ENCODE measurements at places on chromosomes 1 and 21.

- no peak for DNase-seq
Observed at GRCh38 chr1:111116496-111116895, 23.4 kb downstream of the DRAM2 start.

GRCh38 chr1:174198202-174198601 lies 38.9 kb downstream of the RABGAP1L start:
- no peak for DNase-seq

DNA sequence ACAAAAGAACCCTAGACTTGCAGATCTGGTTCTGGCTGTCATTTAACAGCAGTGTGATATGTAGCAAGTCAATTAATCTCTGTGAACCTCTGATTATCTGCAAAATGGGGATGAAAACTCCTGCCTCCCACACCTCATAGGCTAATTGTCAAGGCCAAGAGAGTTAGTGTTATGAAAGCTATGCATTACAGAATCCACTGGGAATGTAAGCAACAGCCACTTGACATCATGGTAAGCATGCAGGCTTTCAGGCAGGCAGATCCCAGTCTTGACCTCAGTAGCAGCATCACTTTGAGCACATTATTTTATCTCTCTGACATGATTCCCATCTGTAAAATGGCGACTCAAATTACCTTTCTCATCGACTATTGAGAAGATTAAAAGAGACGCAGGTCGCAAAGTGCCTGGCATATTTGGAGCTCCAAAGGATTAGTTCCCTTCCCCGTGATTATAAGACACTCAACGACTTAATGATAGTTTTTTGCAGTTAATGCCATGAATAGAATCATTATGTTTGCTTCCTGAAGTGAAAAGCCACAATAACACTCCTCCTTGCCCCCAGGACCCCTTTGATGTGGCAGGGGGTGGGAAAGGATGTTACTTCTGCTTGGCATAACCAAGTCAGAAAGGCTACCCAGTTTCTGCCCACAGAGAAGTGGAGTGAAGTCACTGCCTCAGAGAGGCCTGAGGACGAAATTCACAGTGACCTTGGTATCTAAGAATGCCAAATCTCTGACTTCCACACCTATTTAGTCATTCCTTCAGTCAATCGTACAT lies 273.0 kb upstream of the NFIA start:
- no peak for DNase-seq

DNA sequence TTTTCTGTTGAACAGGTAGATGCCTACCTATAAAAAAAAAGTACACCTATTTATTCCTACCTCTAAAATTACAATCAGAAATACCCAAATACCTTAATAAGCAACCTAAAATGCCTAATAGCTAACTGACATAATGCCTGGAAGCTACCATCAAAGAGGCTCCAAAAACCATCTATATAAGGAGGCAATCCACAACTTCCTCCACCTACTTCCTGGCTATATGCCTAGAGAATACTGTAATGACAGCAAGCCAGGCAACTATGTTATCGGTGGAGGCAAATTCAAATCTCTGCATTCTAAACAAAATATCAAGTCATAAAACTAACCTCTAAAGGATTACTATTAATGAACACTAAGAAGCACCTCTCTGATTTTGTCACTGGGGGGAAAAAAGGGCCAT lies 10.1 kb downstream of the ZNF644 start:
- no peak for DNase-seq

GRCh38 chr1:87449348-87449963 lies 120.8 kb downstream of the LMO4 start:
- DNase-seq: no peak

DNA sequence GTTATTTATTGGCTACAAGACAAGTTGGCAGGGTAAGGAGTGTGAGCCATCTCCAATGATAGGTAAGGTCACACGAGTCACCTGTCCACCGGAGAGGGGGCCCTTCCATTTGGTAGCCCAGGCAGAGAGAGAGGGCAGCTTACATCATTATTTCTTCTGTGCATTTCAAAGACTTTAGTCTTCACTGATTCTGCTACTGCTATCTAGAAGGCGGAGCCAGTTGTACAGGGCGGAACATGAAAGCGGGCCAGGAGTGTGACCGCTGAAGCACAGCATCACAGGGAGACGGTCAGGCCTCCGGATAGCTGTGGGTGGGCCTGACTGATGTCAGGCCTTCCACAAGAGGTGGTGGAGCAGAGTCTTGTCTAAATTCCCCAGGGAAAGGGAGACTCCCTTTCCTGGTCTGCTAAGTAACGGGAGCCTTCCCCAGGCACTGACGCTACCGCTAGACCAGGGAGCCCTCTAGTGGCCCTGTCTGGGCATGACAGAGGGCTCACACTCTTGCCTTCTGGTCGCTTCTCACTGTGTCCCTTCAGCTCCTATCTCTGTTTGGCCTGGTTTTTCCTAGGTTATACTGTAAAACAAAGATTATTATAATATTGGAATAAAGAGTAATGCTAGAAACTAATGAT lies 36.7 kb downstream of the ZNF695 start:
- peak; percentile 50 for DNase-seq

DNA sequence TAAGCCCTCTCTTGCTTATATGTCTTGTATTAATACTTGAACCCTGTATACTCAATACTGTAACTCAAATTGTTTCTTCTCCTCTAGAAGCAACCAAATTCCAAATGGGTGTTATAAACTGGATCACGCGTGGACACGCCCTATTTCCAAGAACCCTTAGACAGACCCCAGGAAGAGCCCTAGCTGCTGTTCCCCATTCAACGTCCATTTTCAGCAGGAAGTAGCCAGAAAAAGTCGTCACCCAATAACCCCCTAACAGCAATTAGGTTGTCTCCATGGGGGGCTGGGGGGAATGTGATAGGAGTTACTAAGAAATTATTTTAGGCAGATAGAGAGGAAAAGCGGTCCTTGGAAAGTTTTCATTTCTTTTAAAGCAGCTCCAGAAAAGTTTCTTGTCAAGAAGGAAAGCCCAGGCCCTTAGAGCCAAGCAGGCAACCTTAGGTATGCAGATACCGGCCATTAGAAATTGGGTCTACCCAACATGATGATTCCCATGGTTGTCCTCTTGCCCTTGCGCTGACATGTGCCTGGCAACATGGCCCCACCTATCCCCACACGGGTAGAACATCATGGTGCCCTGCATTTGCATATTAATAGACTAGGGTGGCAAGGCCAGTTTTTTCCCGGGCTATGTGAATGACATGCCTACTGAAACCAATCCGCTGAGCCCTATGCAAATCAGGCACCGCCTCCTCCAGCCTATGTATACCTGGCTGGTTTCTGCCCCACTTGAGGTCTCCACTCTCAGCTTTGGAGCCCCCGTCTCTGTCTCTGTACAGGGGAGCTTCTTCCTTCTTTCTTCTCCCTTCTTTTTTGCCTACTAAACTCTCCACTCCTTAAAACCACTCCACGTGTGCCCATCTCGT lies 4.0 kb upstream of the CD46 start:
- no peak for DNase-seq

GRCh38 chr1:117812869-117813511 lies 116.4 kb downstream of the GDAP2 start:
- DNase-seq: no peak

- no peak for DNase-seq
Observed at GRCh38 chr1:245608271-245608670, 453.5 kb downstream of the KIF26B start.

GRCh38 chr1:196063294-196063693 lies 544.9 kb downstream of the KCNT2 start:
- DNase-seq: no peak

GRCh38 chr1:197320991-197321531 lies 53.0 kb downstream of the CRB1 start:
- no peak for DNase-seq

DNA sequence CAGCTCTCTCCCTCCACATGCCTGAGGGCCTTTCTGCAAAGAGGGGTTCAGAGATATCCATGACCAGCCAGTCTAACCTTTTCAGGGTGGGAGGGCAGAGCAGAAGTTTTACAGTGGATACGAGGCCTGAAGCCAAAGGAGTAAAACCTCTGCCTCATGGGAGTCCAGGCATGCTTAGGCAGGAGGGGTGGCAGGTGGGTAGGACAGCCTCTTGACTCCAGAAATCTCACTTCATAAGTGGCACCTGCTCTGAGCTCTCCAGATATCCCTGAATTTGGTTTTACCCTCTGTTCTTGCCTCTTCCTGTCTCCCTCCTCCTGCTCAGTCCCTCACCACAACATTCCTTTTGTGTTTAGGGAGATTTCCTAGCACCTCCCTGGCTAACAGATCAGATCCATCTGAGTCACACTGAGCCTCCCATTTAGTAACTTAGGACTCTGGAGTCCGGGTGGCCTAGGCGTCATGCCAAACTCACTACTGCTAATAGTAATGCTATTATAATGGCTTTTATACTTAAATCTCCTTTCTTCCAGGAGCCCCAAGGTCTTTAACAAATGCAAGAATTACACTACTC lies 201.0 kb downstream of the HS2ST1 start:
- no peak for DNase-seq

GRCh38 chr1:21647431-21648351 lies 21.5 kb downstream of the RAP1GAP start:
- no peak for DNase-seq

GRCh38 chr1:113987259-113987658 lies 8.0 kb downstream of the OLFML3 start:
- DNase-seq: no peak

DNA sequence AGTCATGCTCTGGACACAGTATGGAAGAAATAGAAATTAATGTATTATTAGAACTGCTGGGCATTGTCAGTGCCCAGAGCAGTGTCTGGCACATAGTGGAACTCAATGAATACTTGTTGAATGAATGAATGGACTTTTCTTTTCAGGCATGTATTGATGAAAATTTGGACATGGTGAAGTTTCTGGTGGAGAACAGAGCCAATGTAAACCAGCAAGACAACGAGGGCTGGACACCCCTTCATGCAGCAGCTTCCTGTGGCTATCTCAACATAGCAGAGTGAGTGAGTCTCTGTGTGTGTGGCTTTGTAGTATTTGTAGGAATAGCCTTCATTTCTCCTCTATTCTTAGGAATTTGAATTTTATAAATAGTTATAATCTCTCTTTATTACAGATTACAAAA lies 68.1 kb downstream of the PPP1R12B start:
- no peak for DNase-seq

DNA sequence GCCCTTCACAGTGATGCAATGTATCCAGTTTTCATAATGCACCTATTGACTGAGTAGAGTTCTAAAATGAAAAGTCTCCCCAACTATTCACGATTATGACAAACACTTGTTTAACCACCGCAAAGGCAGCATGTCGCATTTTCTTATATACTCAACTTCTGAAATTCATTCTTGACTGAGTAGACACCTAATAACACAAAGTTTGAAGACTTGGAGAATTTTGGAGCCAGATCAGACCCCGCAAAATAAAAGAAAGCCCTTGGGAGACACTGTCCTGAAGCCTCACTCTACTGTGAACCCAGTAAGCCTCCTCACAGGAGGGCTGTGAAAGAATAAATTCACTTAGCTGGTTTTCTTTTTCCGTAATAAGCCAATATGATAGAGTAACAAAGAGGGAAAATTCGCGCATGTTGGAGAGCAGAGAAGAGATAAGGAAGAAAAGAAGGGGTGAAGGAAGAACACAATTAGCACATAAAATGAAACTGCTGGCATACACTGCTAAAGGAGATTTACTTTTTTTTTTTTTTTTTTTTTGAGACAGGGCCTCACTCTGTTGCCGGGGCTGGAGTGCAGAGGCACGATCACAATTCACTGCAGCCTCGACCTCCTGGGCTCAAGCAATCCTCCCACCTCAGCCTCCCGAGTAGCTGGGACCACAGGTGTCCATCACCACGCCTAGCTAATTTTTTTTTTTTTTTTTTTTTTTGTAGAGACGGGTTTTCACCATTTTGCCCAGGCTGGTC lies 492 bp upstream of the COLGALT2 start:
- DNase-seq: no peak

GRCh38 chr1:208654241-208654640 lies 410.1 kb upstream of the PLXNA2 start:
- DNase-seq: no peak

DNA sequence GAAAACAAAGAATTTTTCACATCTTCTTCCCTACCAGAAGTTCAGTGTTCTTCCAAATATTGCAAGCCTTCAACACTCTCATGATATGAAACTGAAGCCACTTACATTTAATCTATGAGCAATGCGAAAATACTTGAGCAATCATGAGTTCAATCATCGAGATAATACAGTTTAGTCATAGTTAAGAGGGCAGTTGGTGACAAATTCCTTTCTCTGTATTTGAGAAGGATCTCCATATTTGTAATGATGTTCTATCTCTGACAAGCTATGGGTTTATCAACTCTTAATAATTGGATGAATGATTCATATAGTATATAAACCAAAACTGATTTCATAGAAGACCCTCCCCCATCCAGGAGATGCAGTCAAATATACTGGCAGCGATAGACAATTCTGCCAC lies 29.7 kb upstream of the PYHIN1 start:
- DNase-seq: no peak

- DNase-seq: no peak
Observed at GRCh38 chr1:63112155-63112900, 210.0 kb upstream of the FOXD3 start.

- DNase-seq: no peak
Observed at GRCh38 chr1:9181990-9182783, 52.4 kb upstream of the H6PD start.

- no peak for DNase-seq
Observed at GRCh38 chr1:219731771-219732170, 118.9 kb upstream of the ZC3H11B start.

DNA sequence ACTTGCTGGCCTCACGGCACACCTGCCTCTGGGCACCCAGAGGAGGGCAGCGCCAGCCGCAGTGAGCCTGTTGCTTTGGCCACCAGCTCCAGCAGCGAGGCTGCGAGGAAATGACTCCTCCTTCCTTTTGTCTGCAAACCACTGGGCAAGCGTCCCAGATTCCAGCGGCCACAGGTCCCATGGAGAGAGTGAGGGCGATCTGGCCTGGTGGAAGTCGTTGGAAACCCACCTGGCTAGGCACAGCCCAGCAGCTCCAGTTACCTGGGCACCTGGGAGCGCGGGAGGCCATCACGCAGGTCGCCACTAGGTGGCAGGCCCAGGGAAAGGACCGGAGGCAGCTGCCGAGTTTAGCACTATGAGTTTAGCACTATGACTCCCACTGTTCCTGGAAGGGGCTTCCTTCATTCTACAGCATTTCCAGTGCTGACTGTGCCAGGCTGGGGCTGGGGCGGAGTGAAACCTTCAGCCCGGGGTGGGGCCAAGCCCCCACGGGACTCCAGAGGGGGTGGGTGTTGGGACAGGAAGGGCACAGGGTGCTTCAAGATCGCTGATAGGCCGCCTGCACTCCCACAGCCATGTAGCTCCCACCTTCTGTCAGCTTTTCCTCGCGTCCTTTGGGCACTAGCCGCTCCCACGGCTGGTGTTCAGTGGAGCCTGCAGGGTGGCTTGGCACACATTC lies 1.1 kb upstream of the ESPN start:
- no peak for DNase-seq

GRCh38 chr1:223074445-223075300 lies 68.4 kb downstream of the TLR5 start:
- no peak for DNase-seq

DNA sequence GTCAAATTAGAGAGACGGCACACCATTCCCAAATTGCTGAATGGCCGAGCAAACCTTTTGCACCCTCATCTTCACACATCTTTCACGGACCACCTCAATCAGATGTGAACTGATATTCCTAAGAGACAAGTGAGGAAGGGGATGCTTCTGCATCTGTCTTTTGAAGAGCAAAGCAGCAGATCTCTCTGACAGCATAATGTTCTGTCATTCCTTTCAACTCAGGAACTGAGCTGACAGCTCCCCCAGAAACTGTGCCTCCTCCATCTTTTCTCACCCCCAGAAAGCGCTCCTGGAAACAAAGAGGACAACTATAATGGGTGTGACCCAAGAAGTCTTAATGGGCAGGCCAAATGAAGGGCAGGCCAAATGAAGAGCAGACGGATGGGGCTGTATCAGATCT lies 256.4 kb downstream of the C1orf94 start:
- DNase-seq: no peak
